Left renal cortex interstitium (tissue), 4 donors: ENCODE measurements at places on chromosomes 13 and 19. TPM values are rescaled to one million over a fixed set of nuclear protein-coding genes. Genes with fewer than 3 reads are reported as not detected.

- DNase-seq: no peak
Observed at GRCh38 chr19:47231215-47232054, 436 bp upstream of the BBC3 start.

GRCh38 chr19:1141944-1142343, 32.1 kb downstream of the SBNO2 start:
- no peak for DNase-seq

RELB gene
- 4.0 TPM for polyA plus RNA-seq

PROZ gene
- polyA plus RNA-seq: 2.0 TPM

SHC2 gene
- polyA plus RNA-seq: 44.9 TPM

DNA sequence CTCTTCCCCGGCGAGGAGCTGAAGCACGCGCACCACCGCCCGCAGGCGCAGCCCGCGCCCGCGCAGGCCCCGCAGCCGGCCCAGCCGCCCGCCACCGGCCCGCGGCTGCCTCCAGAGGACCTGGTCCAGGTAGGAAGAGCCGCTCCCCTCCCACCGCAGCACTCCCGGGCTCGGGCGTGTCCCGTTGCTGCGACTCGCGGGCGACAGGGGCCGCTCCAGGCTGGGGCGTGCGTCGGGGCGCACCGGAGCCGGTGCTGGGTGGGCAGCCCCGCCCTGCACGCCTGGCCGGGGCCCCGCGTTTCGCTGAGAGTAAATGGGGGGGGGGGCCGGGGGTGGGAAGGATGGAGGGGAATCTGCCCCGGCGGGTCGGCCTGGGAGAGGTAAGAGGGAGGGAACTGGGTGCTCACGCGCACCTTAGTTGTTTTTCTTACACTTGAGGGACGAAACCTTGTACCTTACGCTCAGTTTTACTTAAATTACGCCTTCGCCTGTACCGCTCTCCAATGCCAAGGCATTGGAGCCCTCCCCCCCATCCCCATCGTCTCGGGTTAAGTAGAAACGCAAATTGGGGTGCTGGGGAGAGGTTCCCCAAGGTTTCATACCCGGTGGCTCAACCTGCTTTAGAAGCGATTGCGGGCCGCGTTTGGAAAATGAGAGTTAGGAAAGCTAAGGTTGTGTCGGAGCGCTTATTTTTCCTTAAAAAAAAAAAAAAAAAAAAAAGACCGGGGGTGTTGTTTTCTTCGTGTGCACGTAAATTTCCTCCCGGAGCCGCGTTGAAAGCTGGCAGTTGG, 850 bp downstream of the KLF5 start:
- DNase-seq: no peak

DNA sequence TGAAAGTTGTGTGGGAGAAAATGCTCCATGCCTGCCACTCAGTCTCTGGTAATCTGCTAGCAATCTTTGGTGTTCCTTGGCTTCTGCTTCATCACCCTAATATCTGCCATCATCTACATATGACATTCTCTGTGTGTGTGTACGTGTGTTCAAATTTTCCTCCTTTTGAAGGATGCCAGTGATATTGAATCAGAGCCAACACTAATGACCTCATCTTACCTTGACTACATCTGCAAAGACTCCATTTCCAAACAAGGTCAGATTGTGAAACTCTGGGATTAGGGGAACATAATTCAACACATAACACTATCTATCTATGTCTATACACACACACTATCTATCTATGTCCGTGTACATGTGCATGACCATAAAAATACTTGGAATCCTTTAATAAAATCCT, 81.4 kb upstream of the IRS2 start:
- no peak for DNase-seq

TEX29 gene
- polyA plus RNA-seq: 0.67 TPM

DNA sequence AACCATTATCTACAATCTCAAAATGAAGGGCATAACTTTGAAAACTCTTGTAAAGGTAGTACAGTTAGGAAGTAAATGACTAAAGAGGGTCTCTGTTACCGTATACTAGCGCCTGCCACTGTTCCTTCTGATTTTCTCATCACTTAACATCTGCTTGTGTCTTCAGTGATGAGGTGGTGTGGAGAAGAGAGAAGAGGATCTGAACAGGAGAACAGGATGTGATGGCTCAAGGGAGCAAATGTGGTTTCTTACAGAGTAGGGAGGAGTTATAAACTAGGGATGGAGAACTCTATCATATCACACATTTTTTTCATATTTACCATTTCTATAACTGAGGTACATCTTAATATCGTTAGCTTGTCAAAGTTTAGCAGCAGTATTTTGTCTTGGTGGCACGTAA, 1.1 kb downstream of the KCTD4 start:
- no peak for DNase-seq

DNA sequence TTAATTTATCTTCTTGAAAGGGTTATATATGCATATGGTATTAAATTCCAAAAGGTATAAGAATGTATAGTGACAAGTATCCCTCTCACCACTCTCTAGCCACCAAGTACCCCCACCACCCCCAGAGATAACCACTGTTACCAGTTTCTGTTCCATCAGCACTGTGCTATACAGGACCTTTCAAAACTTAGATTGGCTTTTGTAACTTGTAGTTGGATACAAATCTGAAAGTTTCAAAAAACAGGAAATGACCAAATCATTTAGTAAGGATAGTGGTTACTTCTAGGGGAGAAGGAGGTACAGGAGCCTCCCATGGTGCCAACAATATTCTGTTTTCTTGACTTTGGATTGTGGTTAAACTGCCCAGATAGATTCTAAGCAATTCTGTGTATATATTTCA, 56.7 kb downstream of the AKAP11 start:
- no peak for DNase-seq

DNA sequence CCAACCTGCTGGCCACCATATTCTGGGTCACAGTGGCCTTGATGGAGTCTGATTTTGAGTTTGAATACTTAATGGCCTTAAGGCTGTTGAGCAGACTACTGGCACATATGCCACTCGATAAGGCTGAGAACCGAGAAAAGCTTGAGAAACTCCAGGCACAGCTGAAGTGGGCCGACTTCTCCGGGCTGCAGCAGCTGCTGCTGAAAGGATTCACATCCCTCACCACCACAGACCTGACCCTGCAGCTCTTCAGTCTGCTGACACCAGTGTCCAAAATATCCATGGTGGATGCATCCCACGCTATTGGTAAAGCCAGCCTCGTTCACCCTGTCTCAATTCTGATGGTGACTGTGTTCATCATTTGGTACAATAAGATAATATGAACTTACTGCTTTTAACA, 77.5 kb downstream of the ZAR1L start:
- no peak for DNase-seq

DNA sequence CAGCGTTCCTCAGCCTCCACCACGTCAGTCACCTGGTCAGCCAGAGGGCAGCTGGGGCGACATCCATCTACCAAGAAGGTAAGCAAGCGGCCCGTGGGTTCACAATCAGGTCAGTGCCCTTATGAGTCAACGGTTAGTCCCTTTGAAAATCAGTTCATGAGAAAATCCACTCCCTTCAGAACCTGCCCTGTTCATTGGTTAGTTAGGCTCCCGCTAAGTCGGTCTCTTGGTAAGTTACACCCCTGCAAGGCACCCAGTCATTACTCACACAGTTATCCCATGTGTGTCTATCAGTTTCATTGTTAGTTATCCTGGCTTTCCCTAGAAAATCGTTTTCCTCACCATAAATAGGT, 564 bp downstream of the SIGLECL1 start:
- DNase-seq: no peak

LILRA6 gene
- 0.92 TPM for polyA plus RNA-seq

- DNase-seq: no peak
Observed at GRCh38 chr19:38920602-38921419, 8.8 kb upstream of the CCER2 start.

DNA sequence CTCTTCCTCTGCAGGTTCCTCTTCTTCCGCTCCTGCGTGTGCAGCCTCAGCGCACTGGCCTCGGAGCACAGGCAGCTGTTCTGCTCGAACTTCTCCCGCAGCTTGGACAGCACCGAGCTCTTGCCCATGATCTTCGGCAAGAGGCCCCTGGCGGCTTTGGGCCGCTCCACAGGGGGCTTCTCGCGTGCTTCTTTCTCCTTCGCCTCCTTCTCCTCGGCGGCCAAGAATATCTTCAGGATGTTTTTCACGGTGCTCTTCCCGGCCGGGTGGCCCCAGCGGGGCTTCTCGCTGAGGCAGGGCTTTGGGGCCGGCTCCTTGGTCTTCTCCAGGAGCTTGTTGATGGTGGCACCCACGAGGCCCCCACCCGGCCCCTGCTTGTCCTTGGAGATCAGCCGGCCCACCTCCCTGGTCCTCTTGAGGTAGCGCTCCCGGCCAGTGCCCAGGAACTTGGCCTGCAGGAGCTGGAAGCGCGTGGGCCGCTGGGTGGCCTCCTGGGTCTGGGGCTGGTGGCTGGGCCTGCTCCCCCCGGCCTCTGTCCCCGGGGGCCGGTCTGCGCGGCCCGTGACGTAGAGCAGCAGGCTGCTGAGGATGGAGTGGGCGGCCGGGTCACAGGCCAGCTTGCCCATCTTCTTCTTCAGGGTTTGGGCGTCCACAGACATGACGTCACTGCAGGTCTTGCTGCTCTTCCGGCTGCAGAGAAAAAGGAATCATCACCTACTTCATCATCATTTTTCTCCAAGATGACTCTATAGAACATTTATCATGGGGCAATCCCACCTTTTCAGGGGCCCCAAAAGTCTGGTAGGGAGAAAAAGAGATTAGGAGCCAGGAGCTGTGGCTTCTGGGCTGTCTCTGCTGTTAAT, 43.8 kb upstream of the GRTP1 start:
- DNase-seq: no peak

RNF225 gene
- polyA plus RNA-seq: not detected

- no peak for DNase-seq
Observed at GRCh38 chr13:114124921-114125320, 7.5 kb downstream of the RASA3 start.

GRCh38 chr13:97076898-97077297, 82.6 kb upstream of the OXGR1 start:
- no peak for DNase-seq

VSTM1 gene
- polyA plus RNA-seq: not detected

CGB5 gene
- polyA plus RNA-seq: not detected

ZNF799 gene
- polyA plus RNA-seq: 7.8 TPM

IL11 gene
- polyA plus RNA-seq: 1.0 TPM

DNA sequence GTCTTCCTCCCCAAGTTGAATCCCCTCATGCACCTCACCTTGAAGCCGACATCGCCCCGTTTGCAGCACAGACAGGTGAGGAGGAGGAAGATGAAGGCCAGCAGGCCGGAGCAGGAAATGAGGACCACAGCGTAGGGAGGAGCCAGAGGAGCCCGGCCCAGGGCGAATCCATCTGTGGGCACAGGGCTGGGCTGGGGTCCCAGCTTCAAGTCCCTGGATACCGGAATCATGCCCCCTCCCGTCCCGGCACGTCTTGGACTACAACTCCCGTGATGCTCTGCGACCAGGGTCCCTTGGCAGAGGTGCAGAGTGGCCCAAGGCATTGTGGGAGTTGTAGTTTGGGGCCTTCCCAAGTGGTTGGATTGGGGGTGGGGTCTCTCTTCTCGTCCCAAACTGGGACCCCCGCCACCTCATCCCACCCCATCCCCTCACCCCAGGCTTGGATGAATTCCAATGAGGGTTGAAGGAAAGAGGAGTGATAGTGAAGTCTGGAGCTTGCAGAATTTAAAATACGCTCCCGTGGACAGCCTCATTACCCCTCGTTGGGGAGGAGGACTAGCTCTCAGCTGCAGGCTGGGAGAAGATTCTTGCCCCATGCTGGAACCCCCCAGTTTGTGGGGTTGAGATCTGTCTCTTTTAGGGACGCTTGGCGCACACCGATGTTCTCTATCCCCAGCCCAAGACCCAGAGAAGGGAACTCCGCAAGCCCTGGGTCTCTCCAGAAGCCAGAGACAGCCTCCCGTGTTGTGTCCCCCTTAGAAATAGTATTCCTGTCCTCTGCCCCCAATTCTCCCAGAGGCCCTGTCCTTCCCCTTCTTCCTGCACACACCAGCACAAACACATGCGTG, 990 bp downstream of the LMTK3 start:
- no peak for DNase-seq

DNA sequence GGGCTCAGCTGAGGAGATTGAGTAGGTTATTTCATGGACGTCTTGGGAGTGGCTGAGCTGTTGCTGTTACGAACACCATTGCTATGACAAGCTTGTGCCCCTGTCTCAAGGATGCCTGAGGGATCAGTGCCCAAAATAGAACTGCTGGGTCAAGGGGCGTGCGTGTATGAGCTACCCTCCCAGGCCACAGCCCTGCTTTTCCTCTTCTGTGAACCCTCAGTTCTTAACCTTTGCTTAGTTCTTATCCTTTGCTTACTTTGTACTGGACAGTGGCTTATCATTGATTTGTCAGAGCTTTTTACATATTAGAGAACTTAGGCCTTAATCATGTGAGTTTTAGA, 9.0 kb downstream of the ARHGAP45 start:
- no peak for DNase-seq

GRCh38 chr13:32212421-32212820, 102.7 kb downstream of the ZAR1L start:
- DNase-seq: no peak

GRCh38 chr13:26784704-26785639, 24.4 kb upstream of the GPR12 start:
- no peak for DNase-seq

DNA sequence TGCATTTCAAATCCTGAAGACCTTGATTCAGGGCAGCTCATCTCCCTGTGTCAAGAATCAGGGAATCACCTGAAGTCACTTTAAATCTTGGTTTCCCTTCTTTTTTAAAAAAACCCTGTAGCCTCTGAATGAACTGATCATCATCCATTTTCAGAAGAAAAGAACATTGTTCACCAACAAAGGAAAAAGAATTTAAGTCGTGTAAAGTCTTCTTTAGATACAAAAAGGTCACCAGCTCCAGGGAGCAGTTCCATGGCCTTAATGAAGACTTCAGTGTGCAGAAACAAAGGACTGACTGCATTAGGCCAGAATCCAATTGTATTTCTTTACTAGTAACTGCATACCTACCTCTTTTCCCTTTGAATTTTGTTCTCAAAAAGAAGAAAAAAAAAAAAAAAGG, 245.0 kb downstream of the ABCC4 start:
- DNase-seq: no peak

KLK5 gene
- 1.2 TPM for polyA plus RNA-seq

GRCh38 chr19:35425682-35426081, 22.4 kb upstream of the FFAR2 start:
- DNase-seq: no peak

DNA sequence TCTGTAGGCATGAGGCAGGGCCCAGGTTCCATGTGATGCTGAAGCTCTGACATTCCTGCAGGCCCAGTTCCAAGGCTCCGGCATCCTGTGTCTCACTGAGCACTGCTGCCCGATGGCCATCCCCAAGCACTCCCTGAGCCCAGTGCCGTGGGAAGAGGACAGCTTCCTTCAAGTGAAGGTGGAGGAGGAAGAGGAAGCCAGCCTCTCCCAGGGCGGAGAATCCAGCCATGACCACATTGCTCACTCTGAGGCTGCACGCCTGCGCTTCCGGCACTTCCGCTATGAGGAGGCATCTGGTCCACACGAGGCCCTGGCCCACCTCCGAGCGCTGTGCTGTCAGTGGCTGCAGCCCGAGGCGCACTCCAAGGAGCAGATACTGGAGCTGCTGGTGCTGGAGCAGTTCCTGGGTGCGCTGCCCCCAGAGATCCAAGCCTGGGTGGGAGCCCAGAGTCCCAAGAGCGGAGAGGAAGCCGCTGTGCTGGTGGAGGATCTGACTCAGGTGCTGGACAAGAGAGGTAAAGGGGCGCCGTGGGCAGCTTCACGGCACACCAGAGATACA, 8.0 kb downstream of the ZSCAN22 start:
- no peak for DNase-seq
